NCI-H1417 treated with DMSO at 0.1 percent for 48 hours (cell line): ENCODE measurements at places on chromosomes 5 and 9.

- DNase-seq = no peak
Measured at GRCh38 chr5:170917113-170917512, 55.3 kb downstream of the RANBP17 start.

DNA sequence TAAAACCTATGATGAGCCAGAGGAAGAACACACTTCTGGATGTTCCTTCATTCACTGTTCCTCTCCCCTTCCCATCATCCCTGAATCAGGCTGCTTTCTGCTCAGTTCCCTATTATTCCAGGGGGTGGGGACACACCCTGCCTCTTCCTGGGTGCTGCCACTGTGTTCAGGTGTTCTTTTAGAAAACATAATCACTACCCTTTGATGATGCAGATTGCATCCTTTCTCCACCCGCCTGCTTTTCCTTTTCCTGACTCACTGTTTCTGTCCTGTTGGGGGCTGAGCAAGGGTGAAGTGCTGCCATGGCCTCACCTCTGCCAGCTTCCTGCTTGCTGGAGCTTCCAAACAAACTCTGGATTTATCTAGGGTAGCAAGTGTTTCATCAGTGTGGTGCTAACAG lies 331.9 kb upstream of the GRIA1 start:
- DNase-seq = no peak

DNA sequence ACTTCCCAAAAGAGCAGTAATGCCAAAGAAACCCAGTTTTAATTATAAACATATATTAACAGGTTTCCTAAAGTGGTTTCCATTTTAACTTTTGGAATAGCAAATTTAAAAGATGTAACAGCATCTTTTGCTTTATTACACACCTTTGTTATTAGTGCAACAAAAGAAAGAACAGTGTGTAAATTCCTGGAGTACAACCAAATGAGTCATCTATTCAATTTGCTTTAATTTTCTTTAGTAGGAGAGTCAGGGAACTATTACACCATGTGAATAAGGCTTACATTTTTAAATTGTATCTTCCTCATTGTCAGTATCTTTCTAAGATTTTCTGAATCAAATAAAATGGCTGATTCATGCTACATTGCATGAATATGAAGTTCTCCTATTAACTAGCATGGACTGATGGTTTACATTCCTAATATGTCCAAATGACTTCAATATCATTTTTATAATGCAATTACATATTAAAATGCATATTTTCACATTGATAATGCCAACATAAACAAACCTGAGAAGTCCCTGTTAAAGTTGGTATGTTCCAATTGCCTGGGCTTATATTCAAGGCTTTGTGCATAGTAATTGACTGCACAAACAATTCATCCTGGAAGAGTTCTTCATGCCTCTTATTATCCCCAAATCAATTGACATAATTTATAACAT lies 22.5 kb downstream of the EDIL3 start:
- no peak for DNase-seq

GRCh38 chr5:149636861-149637246 lies 55.6 kb downstream of the ARHGEF37 start:
- no peak for DNase-seq

- DNase-seq = no peak
Measured at GRCh38 chr5:135398160-135398854, 724 bp downstream of the MACROH2A1 start.

DNA sequence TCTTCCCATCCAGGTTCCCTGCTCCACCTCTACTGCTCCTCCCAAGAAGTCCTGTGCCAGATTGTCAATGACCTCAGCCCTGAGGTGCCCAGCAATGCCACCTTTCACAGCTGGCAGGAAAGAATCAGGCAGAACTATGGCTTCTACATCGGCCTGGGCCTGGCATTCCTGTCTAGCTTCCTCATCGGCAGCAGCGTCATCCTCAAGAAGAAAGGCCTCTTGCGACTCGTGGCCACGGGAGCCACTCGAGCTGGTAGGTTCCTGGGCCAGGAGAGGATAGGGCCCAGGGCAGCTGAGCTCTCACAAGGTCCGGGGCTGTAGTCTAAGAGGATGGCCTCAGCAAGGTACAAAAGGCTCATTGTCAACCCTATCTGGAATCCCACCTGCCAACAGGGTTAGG lies 3.1 kb downstream of the NIPAL4 start:
- DNase-seq = no peak

- DNase-seq = no peak
Measured at GRCh38 chr5:176362233-176362490, 598 bp upstream of the KIAA1191 start.

GRCh38 chr5:59054963-59055528 lies 472.2 kb downstream of the RAB3C start:
- no peak for DNase-seq

GRCh38 chr5:171897231-171897630 lies 109.2 kb downstream of the FBXW11 start:
- no peak for DNase-seq

DNA sequence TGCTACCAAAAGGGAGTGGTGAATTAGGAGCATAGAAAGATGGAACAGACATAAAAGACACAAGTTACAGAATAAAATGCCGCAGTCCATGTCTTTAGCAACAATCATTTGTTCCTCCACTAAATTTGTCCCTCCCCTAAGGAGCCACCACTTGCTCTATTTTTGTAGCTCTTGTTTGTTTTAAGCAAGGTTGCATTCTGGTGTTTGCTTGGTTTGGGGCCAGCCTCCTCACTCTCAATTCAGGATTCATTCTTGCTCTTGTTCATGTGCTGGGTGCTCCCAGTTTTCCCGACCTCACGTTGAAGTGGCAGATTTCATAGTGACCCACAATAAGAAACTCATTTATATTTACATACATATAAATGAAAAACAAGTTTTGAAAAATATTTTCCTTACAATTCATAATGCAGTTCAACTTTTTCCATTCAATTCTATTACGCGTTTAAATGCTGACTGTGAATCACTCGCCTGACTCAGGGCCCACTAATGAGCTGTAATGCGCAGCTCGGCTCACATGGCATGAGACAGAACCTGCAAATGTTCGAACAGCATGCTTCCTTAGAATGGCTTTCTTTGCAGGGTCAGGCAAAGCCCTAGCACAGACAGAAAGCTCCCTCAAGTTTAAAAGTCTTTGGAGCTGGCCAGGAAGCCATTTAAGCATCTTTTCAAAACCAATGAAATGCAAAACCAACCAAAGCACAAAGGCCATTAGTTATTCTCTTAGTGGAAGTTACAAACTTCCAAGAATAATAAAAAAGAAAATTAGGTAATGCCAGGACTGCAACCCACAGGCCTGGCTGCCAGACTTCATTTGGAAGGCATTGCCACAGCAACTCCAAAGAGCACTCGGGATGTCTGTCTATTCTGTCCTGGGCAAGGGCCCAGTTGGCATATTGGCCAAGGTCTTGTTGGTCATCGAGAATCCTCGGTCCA lies 41.7 kb downstream of the RETREG1 start:
- DNase-seq = no peak

GRCh38 chr5:72210888-72211678 lies 103.8 kb downstream of the MAP1B start:
- DNase-seq = no peak

- DNase-seq = no peak
Measured at GRCh38 chr5:107235167-107235566, 435.6 kb downstream of the EFNA5 start.

- DNase-seq = no peak
Measured at GRCh38 chr9:132582276-132582785, at the start of gene BARHL1. BARHL1 (plus strand) TSS chr9:132582606; CDS start chr9:132582798, 192 bp downstream.

GRCh38 chr9:127875306-127875966 lies 2.0 kb downstream of the AK1 start:
- DNase-seq = no peak

DNA sequence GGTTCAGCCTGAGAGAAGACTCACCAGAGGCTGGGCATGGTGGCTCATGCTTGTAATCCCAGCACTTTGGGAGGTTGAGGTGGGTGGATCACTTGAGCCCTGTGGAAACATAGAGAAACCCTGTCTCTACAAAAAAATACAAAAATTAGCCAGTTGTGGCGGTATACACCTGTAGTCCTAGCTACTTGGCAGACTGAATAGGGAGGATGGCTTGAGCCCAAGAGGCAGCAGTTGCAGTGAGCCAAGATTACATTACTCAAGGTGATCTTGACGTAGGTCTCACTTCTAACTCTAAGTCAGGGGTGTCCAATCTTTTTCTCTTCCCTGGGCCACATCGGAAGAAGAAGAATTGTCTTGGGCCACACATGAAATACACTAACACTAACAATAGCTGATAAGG lies 16.2 kb upstream of the ATP6V1G1 start:
- DNase-seq = no peak

GRCh38 chr5:168645195-168645594 lies 66.0 kb upstream of the PANK3 start:
- no peak for DNase-seq

- DNase-seq = no peak
Measured at GRCh38 chr5:174221436-174221835, 175.9 kb downstream of the NSG2 start.

- no peak for DNase-seq
Measured at GRCh38 chr9:109035684-109036423, 22.6 kb upstream of the CTNNAL1 start.

DNA sequence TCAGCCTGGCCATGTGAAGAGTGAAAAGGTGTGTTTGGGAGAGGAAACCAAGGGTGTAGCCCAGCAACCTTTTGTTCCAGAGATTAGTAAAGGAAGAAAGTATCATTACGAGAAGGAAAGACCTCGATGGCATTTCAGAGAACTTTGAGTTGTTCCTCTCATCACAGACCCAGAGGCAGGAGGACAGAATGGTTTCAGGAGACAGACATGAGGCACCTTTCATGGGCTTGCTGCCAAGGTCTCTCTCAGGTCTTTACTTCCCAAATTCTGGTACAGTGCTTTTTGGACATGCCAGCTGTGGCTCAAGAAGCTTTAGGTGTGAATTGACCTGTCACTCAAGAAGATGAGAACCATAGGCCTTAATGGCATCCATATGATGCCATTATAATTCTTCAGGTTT lies 2.8 kb upstream of the MCC start:
- DNase-seq = no peak

DNA sequence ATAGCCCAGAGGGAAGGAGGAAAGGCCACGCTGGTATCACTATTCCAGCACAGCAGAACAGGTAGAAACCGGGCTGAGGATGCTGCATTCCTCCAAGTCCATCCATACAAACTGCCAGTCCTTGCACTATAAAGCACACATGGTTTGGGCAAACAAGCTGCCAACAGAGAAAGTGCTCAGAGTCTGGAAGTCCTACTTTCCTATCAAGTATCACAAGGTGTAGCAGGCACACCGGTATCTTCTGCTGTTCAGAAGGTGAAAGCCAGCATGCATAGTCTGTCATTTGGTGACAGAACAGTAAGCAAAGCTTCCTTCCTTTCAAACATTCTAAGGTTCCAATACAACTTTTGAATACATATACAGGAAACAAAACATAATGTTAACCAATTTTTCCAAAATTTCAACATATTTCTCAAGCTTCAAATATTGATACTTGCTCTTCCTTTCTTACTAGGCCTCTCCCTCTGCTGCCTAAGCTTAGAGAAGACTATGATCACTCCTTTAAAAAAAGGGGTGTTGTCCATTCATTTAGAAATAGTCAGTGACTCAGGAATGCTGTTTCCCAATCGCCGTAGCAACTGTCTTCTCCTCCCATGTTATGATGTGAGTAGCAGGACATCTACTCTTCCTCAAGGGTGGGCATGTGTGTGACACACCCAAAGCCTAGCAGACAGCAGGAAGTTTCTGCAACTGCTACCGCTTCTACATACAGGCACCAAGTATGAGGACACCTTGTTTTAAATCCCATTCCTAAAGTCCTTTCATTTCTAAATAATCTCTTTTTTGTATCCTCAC lies 14.7 kb downstream of the DIAPH1 start:
- DNase-seq = no peak

GRCh38 chr9:77896269-77896937 lies 135.2 kb downstream of the GNAQ start:
- DNase-seq = peak; percentile 57

GRCh38 chr5:36172599-36172998 lies 20.7 kb downstream of the SKP2 start:
- DNase-seq = no peak

- no peak for DNase-seq
Measured at GRCh38 chr5:79305706-79306105, 69.8 kb downstream of the JMY start.

- no peak for DNase-seq
Measured at GRCh38 chr5:23864786-23865185, 357.4 kb downstream of the PRDM9 start.

- DNase-seq = no peak
Measured at GRCh38 chr9:109320331-109320741, 523 bp downstream of the EPB41L4B start.

GRCh38 chr9:88342246-88342645 lies 46.0 kb upstream of the SPIN1 start:
- no peak for DNase-seq

DNA sequence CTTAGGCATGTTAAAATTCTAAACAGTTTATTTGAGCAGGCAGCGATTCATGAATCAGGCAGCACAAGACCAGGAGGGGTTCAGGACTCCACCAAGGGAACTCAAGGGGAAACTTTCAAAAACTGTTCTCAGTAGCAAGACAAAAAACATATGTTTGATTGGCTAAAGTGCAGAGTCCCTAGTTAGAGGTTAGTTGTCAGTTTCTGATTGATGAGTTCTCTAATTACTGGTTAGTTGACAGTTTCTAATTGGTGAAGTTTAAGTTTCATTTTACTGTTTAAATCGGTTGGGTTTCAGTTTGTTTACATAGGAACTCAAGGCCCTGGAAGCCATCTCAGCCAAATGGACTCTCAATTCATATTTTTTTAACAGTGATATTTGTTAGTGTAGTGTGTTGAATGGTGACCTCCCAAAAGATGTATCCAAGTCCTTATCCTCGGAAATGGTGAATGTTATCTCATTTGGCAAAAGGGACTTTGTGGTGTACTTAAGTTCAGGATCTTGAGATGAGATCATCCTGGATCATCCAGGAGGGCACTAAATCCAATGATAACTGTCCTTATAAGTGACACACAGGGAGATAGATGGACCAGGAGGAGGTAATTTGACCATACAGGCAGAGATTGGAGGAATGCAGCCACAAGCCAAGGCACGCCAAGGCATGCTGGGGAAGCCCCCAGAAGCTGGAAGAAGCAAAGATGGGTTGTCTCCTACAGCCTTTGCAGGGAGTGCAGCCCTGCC lies 219.2 kb upstream of the RAI14 start:
- no peak for DNase-seq

- DNase-seq = peak; percentile 88
Measured at GRCh38 chr9:129258124-129258822, 80.2 kb upstream of the IER5L start.

GRCh38 chr5:60323596-60323995 lies 376.4 kb downstream of the DEPDC1B start:
- DNase-seq = no peak

DNA sequence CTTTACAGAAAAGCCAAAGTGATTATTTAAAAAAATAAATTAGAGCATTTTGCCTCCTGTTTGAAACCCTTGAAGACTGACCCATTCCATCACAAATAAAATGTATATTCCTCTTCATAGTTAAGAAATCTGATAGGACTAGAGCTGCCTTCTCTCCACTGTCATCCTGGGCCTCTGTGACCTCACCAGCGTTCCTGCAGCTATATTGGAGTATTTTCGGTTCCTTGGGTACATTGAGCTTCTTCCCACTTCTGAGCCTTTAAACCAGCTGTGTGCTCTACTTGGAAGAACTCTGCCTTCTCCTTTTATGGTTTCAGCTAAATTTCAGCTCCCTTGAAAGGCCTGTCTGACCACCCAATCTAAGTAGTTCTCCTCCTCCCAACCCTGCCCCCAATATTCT lies 99.1 kb upstream of the ABCA1 start:
- no peak for DNase-seq

GRCh38 chr5:126454535-126454934 lies 31.3 kb downstream of the GRAMD2B start:
- no peak for DNase-seq

- DNase-seq = no peak
Measured at GRCh38 chr5:132378580-132378979, 9.1 kb downstream of the SLC22A5 start.

- no peak for DNase-seq
Measured at GRCh38 chr9:135034106-135034505, 53.4 kb upstream of the OLFM1 start.
